ENCODE measurements at places on chromosomes 11 and 22. TPM values are rescaled to one million over a fixed set of nuclear protein-coding genes. Genes with fewer than 3 reads are reported as not detected.

THY1 gene
- 31.3 TPM for total RNA-seq

NFAM1 gene
- 0.94 TPM for total RNA-seq

OR51A4 gene
- not detected for total RNA-seq

MUC2 gene
- total RNA-seq, result not detected

IL18BP gene
- 7.8 TPM for total RNA-seq

WNT7B gene
- total RNA-seq, result 9.1 TPM

GNAZ gene
- 175 TPM for total RNA-seq

MIAT gene
- 490 TPM for total RNA-seq

KRTAP5-11 gene
- not detected for total RNA-seq

MMP3 gene
- not detected for total RNA-seq

P4HA3 gene
- not detected for total RNA-seq

TRIM51 gene
- not detected for total RNA-seq

PLAAT5 gene
- 1.9 TPM for total RNA-seq

LRP4 gene
- total RNA-seq, result 13.8 TPM

SLC35E4 gene
- total RNA-seq, result 7.8 TPM

OR51F2 gene
- not detected for total RNA-seq

OR5P2 gene
- total RNA-seq, result not detected

SCGB1C1 gene
- not detected for total RNA-seq

CDC45 gene
- total RNA-seq, result 6.6 TPM

RBFOX2 gene
- 677 TPM for total RNA-seq
